Mesothelial cell of epicardium (in vitro differentiated cells): ENCODE measurements at places on chromosomes 16 and 17.

DNA sequence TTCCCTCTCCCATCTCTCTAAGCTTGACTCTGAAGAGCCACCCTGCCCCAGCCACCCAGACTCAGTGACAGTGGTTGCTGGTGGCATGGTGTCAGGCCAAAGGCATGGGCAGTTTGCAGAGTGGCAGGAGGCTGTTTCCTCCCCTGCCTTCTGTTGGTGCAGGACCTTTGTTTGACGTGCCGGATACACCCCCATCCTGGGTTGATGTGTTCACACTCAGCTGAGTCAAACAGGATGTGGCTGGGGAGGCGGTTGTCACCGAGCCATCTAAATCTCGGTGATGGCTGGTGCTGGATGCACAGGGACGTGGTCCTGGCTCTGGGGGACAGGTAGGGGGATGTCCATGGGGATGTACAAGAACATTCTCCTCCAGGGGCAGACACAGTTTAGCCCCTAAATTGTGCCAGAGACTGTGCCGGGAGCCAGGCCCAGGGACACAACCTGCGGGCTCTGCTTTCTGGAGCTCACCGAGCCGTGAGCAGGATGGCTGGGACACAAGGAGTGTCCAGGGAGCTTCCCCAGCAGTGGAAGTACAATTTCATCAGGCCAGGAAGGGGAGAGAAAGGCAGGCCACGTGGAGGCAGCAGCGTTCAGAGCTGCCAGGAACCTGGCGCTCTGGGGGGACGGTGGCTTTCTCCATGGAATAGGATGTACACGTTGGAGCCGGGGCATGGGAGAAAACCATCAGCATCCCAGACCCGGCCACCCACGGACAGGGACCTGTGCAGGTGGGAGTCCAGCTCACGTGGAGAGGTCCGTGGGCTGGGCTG is 264.2 kb downstream of the SEC14L1 start:
- no peak for DNase-seq

- no peak for DNase-seq
These were observed 44.7 kb downstream of the IRF8 start for GRCh38 chr16:85943711-85944110.

- no peak for DNase-seq
These were observed 46.5 kb downstream of the SSH2 start for GRCh38 chr17:29883497-29883896.

- no peak for DNase-seq
These were observed 102.0 kb upstream of the PLCG2 start for GRCh38 chr16:81676883-81677737.

- DNase-seq: no peak
These were observed 20.3 kb downstream of the KIFC3 start for GRCh38 chr16:57781741-57782606.

- DNase-seq: no peak
These were observed 181.5 kb downstream of the PRKCA start for GRCh38 chr17:66483906-66484305.

GRCh38 chr17:73476890-73477350 is 165.1 kb upstream of the CDC42EP4 start:
- DNase-seq: no peak

GRCh38 chr16:84138824-84139627 is 6.0 kb downstream of the HSDL1 start:
- no peak for DNase-seq

DNA sequence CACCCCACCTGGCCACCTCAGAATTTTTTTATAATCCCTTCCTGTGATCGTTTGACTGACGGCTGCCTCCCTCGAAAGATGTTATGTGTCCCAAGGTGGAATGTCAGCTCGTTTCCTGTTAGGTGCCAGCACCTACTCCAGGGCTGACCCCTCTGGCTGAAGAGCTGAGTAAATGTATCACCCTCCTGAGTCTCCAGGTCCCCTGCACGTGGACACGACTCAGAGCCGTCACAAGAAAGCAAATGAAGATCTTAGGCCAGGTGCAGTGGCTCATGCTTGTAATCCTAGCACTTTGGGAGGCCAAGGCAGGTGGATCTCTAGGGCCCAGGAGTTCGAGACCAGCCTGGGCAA is 273.2 kb downstream of the C16orf95 start:
- no peak for DNase-seq

- DNase-seq: no peak
These were observed 34.3 kb downstream of the HEATR3 start for GRCh38 chr16:50099957-50100648.

GRCh38 chr17:78355701-78356100 is 4.2 kb downstream of the SOCS3 start:
- DNase-seq: no peak

DNA sequence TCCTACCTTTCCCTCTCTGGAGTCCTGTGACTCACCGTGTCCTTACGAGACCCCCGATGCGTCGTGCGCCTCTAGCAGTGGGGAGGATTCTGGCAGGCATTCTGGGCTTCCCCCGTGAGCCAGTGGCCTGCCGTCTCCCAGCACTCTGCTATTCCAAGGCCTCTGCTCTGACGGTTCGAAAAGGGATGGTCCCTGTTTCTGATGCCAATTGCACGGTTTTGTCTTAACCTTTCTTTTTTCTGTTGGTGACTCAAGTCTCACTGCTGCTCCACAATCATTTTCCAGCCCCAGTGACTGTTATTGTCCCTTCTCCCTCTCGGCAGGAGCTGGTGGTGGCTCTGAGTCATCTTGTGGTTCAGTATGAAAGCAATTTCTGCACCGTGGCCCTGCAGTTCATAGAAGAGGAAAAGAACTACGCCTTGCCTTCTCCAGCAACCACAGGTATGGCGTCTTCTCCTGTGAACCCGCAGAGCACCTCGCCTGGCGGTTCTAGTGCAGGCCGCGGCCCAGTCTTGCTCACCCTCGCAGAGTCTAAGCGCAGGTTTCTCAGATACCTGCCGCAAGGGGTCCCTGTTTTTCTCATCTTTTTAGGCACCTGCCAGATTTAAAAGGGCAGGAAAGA is 100.1 kb upstream of the CHMP6 start:
- no peak for DNase-seq

DNA sequence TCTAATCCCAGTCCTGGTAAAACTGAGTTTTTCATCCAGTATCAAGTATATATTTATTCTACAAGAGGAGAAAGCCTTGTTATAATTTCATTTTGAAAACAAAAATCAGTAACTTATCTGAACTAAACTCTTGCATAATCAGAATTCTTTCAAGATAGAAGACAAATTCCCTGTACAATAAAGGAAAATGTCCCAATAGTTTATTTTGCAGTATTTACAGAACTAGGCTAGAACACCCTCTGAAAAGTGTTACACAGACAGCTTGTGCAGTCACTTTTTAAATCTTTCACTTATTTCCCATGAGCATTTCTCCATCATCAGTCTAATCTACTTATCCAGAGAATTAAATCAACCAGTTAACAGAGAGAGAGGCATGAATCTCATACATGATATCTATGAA is 48.5 kb downstream of the SPOP start:
- DNase-seq: no peak

DNA sequence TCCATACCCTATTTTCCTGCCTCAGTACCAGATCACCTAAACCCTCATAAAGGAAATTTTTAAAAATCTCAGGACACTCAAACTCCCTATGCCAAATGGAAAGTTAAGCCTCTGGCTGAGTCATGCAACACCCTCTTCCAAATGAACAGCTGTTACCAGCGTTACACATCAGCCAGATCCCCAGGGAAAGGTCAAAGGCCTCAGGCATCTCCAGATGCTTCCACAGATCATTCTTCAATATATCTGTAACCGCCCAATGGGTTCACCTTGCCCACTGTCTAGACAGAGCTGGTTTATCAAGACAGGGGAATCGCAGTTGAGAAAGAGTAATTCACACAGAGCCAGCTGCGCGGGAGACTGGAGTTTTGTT is 29.1 kb upstream of the SHCBP1 start:
- no peak for DNase-seq

DNA sequence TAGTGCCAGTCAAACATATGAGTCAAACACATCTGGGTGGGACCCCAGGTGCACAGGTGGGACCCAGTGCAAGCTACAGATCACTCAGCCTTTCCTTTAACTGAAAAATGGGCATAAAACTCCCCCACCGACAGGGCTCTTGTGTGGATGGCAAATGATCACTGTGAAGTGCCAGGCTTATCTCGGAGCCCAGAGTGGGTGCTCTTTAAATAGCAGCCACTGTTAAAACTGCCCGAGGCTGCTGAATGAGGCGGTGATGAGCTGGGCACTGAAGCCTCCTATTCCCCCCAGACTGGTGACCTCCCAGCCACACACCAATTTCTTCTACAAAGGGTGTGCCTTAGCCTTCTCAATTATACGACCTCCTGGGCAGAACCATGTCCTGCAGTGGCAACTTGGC is 433.8 kb downstream of the SLC39A11 start:
- no peak for DNase-seq

DNA sequence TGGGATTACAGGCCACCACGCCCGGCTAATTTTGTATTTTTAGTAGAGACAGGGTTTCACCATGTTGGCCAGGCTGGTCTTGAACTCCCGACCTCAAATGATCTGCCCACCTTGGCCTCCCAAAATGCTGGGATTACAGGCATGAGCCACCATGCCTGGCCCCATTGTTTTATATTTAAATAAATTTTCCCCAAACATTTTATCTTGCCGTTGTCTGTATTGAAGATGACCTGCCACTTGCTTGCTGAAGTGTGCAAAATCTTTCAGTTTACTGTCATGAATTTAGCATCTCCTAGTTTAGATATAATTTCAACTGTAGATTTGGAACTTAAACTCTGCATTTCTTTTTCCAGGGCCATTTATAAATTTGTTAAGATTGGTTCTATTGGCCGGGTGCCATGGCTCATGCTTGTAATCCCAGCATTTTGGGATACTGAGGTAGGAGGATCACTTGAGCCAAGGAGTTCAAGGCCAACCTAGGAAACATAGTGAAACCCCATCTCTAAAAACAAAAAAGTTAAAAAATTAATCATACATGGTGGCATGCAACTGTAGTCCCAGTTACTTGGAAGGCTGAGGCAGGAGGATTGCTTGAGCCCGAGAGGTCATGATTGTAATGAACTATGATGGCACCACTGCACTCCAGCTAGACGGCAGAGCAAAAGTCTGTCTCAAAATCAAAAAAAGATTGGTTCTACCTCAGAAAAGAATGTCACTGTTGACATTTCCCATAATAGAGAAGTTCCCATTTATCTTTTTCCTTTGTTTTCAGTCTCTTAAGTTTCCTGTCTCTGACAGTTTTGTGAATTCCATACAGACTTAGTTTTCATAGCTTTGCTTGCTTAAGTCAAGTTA is 84.4 kb downstream of the VMP1 start:
- DNase-seq: no peak

GRCh38 chr17:41586863-41587495 is at the start of gene KRT14:
KRT14 (minus strand) TSS chr17:41586895; CDS start chr17:41586834, 61 bp downstream.
- DNase-seq: no peak

GRCh38 chr17:31486351-31487062 is 95.0 kb downstream of the RAB11FIP4 start:
- DNase-seq: no peak

DNA sequence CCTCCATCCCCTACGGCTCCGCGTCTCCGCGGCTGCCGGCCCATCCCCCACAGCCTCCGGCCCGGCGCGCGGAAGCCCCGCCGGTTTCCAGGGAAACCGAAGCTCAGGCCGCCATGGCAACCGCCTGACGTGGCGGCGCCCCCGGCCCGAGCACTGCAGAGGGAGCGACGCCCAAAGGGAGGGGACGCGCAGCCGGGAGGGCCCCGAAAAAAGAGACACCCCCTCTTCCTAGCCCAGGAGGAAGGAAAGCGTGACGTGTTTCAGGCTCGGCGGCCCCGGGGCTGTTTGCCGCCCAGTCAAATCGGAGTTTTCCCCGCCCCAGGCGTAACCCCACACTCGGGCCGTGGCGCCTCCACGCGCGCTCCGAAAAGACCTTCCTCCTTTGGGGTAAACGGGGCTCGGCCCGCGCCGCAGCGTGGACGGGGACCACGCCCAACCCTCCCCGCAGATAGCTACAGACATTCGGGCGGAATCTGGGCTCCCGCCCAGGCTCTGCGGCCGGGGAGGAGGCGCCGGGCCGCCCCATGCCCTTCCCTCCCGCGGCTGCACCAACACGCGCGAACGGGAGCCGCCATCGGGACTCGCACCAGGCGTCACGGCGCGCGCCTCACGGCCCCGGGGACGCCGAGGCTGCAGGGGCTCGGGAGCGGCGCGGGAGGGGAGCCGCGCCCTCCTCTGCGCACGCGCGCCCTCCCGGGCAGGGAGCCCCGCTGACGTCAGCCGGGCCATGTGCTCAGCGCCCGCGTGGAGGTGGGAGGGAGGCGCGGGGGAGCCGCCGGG is 7.5 kb downstream of the MNT start:
- DNase-seq: peak; percentile 88

- no peak for DNase-seq
These were observed 37.9 kb downstream of the GTF3C1 start for GRCh38 chr16:27511657-27512448.
